ENCODE measurements at places on chromosomes 1 and 21. TPM values are rescaled to one million over a fixed set of nuclear protein-coding genes. Genes with fewer than 3 reads are reported as not detected.

FCRL5 gene
- not detected for total RNA-seq

DNA sequence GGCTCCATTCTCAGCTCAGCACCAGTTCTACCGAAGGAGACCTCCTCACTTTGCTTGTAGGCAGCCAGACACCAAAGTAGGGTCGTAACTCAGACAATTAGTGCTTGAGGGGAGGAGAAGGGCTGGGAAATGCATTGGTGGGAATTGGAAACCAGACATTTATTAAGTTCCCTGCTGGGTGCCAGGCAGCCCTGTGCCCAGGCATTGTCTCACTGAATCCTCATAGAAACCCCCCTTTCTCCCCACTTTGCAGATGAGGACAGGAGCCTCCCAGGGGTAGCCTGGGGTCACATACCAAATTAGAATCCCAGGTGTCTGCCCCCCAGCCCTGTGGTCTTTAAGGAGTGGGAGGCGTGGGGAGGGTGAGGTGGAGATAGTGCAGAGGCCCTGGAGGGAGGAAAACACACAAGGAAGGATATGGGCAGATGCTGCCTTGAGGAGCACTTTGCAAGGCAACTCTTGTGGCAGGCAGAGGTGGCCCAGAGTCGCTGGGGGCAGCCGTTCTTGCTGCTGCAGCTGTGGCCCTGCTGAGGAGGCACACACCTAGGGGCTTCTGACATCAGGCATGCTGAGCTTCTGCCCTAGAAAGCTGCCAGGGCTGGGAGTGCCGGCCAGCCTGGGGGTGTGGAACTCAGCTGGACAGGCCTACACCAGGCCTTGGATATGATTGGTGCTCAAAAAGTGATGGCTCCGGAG, 29.4 kb downstream of the CDK18 start:
- no peak for DNase-seq

SVBP gene
- total RNA-seq, result 21.2 TPM

DNA sequence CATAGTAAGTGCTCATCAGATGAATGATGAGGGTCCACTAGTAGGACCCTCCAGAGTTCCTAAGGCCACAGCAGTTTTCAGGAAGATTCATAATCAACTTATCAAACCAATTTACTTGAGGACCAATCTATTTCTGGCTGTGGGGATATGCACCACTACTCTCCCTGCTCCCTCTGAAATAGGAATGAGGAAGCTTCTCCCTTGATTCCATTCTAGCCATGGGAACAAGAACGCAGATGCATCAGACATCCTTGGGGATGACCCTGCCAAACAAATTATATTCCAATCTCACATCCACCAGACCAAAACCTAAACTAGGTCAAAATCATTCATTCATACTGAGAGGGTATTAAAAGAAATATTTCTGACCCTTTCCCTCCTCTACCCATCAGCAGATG, 31.5 kb downstream of the JAK1 start:
- no peak for DNase-seq

PTAFR gene
- 0.13 TPM for total RNA-seq

SYNC gene
- total RNA-seq, result 1.3 TPM

Measured in Panc1 (cell line).